ENCODE measurements at places on chromosomes 7 and 10.

- DNase-seq = peak; percentile 33
These were observed 116.3 kb upstream of the BTBD16 start for GRCh38 chr10:122154545-122155366.

DNA sequence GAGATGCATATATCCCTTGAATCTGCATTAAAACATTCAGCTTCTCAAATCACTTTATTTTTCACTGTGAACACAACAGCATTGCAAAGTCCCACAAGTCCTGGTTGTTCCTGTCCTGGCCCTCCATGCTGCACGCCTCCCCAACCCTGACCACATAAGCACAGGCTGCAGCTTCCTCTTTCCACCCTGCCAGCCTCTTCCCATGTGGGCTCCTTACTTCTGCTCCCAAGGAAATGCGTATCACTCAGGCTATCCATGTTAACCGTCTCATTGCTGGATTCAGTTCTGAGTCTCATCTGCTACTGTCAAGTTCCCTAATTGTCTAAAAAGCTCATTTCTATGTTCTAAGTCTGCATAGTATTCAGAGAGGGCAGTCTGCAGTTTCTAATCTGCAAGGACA lies 89.7 kb upstream of the ZPBP start:
- DNase-seq = no peak

GRCh38 chr7:158020706-158021095 lies 566.9 kb downstream of the PTPRN2 start:
- no peak for DNase-seq

DNA sequence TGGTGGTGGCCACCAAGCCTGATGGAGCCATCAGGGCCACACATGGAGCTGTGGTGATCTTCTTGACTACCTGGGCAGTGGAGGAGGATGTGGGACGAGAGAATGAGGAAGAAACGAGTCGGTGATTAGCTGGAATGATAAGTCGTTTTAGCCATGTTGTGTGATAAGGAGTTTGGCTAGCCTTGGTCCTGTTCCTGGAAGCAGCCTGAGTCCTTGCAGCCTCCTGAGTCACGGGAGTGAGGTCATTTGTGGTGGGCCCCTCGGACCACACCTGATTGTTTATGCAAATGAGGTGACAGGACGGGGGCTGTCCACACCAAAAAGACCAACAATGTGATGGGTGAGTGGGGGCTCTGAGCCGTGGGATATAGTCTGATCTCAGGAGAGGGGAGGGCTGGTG lies 554.4 kb downstream of the PTPRN2 start:
- no peak for DNase-seq

DNA sequence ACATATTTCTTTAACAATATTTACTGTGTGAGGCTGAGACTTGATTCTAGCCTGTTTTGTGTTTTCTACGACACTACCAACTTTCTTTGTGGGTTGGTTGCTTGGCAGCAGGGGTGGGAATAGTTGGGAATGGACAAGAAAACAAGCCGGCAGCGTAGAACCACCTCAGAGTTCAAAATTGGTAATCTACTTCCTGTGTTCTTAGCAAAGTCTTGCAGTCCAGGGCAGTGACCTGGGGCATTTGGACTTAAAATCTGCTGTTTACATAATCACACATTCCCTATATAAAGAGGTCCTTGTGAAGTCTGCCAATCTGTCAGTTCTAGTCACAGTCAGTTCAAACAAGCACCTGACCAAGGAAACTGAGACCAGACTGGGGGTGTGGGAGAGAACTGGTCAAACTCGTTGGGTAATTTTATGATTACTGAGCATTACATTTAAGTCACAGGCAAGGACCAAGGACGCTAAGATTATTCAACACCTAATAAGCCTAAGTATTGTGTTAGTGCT lies 167.9 kb downstream of the CPEB3 start:
- no peak for DNase-seq
